Lung (tissue), 17 donors: ENCODE measurements at places on chromosomes 12 and 14. TPM values are rescaled to one million over a fixed set of nuclear protein-coding genes. Genes with fewer than 3 reads are reported as not detected.

DNA sequence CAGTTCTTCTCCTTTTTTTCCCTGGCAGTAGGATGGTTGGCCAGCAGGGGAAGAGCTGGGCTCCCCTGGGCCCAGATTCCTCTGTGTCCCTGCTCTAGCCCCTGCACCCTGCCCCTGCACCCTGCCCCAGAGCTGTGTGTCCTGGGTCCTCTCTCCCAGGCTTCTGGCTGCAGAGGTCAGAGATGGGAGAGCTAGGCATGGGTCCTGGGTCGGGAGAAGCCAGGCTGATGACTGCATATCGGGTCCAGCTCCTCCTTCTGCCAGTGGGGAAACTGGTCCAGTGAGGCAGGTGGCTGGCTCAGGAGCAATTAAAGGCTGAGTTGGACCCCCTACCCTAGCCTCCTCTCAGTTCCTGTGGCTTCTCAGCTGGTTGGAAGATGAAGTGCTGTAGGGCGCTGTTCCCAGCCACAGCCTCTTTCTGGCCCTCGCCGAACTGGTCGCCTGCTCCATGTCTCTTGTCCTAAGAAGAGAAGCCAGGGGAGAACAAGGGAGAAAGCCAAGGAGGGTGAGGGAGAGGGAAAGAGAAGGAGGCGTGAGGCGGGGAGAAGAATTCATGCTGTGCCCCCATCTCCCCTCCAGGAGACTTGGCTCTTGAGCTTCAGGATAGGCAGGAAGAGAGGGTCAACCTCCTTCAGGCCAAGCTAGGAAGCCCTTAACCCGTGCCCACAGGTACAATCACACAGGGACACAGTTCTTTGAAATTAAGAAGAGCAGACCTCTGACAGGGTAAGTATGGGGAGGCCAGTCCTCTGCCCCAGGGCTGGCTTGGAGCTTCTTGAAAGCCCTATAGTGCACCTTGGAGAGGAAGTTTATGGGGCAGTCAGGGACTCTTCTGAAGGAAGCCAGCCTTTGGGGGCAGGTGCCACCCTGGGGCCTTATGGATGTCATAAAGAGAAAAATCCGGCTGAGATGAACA lies 9.5 kb downstream of the VASH1 start:
- H3K4me1 ChIP-seq = no peaks in the 10 kb centered on the region
- H3K36me3 ChIP-seq = no peaks in the 10 kb centered on the region
- H3K27ac ChIP-seq = peak overlapping the region; percentile 28
- H3K4me3 ChIP-seq = no peak overlapping the region
- DNase-seq = no peak

Gene HOXC11
- total RNA-seq = not detected

- no peak overlapping the region for H3K27ac ChIP-seq
- H3K27me3 ChIP-seq = no peaks in the 10 kb centered on the region
- H3K36me3 ChIP-seq = peaks cover 18% of the 10 kb centered on the region
- H3K4me1 ChIP-seq = peaks cover 7% of the 10 kb centered on the region
These were observed 29.4 kb downstream of the CCNK start for GRCh38 chr14:99510556-99511139.

- H3K36me3 ChIP-seq = no peaks in the 10 kb centered on the region
- no peak overlapping the region for H3K4me3 ChIP-seq
- no peak for DNase-seq
- no peak overlapping the region for H3K27ac ChIP-seq
These were observed 90.2 kb downstream of the FUT8 start for GRCh38 chr14:65502676-65503124.

GRCh38 chr12:49108958-49109404 lies 1.7 kb downstream of the LMBR1L start:
- no peak for DNase-seq
- no peak overlapping the region for H3K4me3 ChIP-seq
- no peaks in the 10 kb centered on the region for H3K36me3 ChIP-seq
- no peaks in the 10 kb centered on the region for H3K27me3 ChIP-seq
- peak overlapping the region; percentile 77 for H3K27ac ChIP-seq
- H3K4me1 ChIP-seq = peaks cover 4% of the 10 kb centered on the region

Gene CLEC4C
- total RNA-seq = 0.60 TPM

Gene RTL1
- 0.09 TPM for total RNA-seq

DNA sequence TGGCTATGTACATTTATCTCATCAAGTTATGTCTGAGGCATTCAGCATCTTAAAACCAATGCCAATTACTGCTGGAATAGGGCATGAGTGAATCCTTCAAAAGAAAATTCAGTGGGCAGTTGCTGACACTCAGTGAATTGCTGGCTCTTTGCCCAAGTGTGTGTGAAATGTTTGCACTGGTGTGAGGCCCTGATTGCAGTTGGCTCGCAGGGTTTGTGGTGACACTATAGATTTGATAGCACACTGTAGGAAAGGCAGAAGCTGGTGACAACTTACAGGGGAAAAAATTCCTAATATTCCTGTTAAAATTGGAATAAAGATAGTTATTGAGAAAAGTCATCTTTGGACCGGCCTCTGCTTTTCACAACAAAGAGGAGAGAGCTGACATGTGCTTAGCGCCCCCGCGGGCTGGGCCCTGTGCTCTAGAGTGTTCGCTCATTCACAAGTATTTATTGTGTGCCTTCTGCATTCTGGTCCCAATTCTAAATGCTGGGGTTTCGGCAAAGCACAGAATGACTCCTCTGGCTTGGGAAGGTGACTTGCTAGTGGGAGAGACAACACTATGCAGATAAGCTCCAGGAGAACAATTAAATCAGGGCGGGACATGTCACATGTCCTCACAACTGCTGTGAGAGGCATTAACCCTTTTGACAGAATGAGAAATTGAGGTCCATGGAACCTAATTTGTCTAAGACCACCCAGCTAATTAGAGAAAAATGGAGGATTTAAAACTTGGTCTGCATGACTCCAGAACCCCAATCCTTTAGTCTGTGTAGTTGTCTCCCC lies 418.7 kb downstream of the NPAS3 start:
- H3K27ac ChIP-seq = no peak overlapping the region
- H3K4me3 ChIP-seq = no peak overlapping the region
- peak; percentile 42 for DNase-seq
- H3K27me3 ChIP-seq = no peaks in the 10 kb centered on the region
- H3K4me1 ChIP-seq = no peaks in the 10 kb centered on the region

DNA sequence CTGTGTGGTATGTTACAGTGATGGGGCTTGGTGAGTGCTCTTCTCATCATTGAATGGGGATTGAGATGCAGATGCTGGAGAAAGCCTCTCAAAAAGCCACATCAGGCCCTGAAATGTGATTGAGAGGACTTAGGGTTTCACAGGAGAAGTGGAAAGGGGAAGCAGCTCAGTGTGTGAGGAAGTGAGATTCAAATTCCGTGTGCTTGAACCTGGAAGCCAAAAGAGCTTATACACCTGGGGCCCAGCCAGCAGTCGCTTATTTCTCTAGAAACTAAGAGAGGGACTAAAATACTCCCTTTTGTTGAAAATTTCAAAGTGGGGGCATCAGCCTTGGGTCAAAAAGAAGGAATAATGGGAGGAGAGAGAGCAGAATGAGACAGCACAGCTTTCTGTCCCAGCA lies 39.1 kb upstream of the GZMB start:
- no peaks in the 10 kb centered on the region for H3K36me3 ChIP-seq
- no peak overlapping the region for H3K4me3 ChIP-seq
- peaks cover 3% of the 10 kb centered on the region for H3K27me3 ChIP-seq
- peaks cover 2% of the 10 kb centered on the region for H3K4me1 ChIP-seq

DNA sequence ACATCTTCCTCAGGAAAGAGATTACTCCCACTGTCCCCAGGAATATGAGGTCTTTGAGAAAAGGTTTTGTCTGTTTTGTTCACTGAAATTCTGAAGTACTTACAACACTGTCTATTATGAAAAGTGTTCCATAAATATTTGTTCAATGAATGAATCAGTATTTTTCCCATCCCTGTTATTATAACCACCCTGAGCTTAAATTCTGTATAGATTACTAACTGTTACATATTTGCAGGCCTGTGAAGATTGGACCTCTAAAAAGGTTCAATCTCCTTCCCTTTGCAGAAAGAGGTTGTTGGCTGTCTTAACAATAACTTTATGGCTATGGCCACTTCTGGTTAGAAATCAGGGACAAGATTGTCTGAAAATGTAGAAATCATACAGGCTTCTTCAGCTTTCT lies 174.5 kb upstream of the NPAS3 start:
- DNase-seq = no peak
- no peak overlapping the region for H3K4me3 ChIP-seq
- H3K27me3 ChIP-seq = no peaks in the 10 kb centered on the region
- no peaks in the 10 kb centered on the region for H3K36me3 ChIP-seq
- H3K4me1 ChIP-seq = no peaks in the 10 kb centered on the region
- H3K27ac ChIP-seq = no peak overlapping the region

GRCh38 chr12:132710043-132710404 lies 618 bp upstream of the PGAM5 start:
- no peaks in the 10 kb centered on the region for H3K27me3 ChIP-seq
- peak overlapping the region; percentile 78 for H3K4me3 ChIP-seq
- peak overlapping the region; percentile 73 for H3K27ac ChIP-seq
